Transverse colon (tissue), 4 donors: ENCODE measurements at places on chromosomes 7 and 10. TPM values are rescaled to one million over a fixed set of nuclear protein-coding genes. Genes with fewer than 3 reads are reported as not detected.

GRCh38 chr10:3769556-3769955, 15.5 kb downstream of the KLF6 start:
- DNase-seq: no peak

DNA sequence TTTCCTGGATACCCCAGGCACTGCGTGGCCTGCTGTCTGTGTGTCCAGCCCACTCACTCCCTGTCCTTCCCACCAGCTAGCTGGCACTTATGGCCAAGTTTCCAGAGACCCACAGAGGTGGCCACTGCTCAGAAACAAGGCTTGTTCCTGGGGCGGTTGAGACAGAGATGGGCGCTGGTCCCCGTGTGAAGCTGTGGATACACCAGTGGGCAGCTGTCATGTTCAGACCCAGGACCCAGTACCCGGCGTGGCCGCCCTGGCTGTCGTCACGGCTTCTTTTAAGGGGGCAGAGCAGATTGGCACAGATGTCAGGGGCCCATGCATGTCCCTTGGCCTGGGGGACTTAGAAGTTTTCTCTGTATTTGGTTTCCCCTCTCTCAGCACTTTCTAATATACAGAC, 36.3 kb downstream of the FOXL3 start:
- no peak for DNase-seq

The ASB10 gene
- total RNA-seq: not detected

GRCh38 chr10:79929409-79929904, 19.4 kb downstream of the SFTPD start:
- peak; percentile 83 for DNase-seq

DNA sequence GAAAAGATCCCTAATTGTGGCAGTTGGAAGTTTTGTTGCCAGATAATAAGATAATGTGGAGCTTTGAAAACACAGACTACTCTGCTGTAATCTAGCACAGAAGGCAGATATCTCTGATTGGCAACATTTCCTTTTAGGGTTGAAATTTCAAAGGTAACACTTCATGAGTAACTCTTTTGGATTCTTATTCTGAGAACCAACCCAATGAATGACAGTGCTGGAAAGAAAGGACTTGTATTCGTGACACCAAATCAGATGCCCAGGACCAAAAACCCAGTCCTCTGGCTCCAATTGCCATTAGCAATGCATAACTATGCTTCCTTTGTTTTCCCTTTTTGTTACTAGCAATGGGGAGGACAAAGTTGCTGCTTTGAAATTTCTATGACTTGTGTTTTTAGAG, 41.0 kb upstream of the ELMO1 start:
- DNase-seq: no peak

The GLI3 gene
- total RNA-seq: 3.7 TPM

The PLEKHA8 gene
- 12.7 TPM for total RNA-seq

GRCh38 chr10:86918022-86918471, 39.4 kb downstream of the MMRN2 start:
- no peak for DNase-seq

GRCh38 chr10:17212802-17213221, 11.3 kb upstream of the TRDMT1 start:
- DNase-seq: no peak

GRCh38 chr10:14696821-14697220, 77.9 kb downstream of the FAM107B start:
- DNase-seq: no peak

- no peak for DNase-seq
Observed at GRCh38 chr7:103148131-103148993, 537 bp downstream of the NAPEPLD start.

DNA sequence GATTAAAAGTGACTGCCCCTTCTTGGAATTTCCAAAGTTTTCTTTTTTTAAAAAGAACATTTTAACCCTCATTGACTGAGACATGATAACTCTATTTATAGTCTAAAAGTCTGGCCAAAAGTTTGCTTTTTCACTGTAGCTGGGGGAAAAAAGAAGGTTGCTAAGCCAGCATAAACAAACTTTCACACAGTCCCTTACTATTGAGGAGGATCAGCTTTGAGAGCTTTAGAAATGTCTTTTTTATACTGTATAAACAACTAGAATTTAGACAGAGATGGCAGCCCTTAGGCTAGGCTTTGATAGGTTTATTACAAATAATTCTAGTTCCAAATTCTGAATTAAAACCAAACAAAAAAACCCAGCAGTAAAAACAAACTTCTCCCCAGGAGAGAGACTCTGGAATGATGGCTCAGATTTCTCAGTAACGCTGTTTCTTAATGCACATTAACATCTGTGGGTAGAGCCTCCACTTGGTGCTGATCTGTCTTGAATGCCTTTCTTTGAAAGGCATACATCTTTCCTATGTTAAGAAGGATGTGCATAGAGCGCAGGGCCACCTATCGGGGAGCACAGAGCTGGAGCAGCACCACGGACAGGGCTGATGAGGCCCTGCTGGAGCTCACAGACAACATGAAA, 100.9 kb upstream of the PDLIM1 start:
- no peak for DNase-seq

GRCh38 chr10:112792487-112793201, 157.4 kb upstream of the TCF7L2 start:
- DNase-seq: peak; percentile 70

- DNase-seq: no peak
Observed at GRCh38 chr10:16545116-16545736, 23.5 kb upstream of the C1QL3 start.

DNA sequence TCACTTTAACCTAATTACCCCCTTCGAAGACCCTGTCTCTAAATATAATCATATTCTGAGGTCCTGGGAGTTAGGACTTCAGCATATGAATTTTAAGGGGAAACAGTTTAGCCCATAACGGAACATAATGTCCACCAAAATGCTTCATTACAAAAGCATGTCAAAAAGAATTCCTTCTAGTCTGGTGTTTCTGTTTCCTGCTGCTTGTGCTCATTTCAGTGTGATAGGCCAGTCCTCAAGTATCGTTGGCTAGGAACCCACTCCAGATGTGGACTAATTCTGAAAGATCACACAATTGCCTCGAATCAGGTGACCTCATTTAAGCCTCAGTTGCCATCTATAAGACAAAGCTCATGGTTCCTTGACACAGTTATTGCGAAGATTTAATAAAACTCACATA, 29.6 kb downstream of the INPP5F start:
- DNase-seq: no peak

The HEPACAM2 gene
- total RNA-seq: 10.5 TPM

DNA sequence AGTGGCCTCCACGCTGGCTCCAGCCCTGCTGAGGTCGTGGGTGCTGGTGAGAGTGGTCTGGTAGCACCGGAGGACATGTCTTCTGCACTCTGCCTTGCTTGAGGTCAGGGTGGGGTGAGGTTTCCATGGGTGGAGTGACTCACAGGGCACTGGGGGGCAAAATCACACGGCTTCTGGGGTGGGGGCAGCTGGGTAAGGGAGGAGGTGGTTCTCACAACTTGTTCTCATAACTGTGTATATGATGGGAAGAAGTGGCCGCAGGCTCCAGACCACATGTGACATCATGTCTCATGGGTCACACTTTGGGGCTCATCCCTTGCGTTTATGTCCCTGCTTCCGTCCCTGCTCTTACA, 884 bp upstream of the PRF1 start:
- DNase-seq: no peak

DNA sequence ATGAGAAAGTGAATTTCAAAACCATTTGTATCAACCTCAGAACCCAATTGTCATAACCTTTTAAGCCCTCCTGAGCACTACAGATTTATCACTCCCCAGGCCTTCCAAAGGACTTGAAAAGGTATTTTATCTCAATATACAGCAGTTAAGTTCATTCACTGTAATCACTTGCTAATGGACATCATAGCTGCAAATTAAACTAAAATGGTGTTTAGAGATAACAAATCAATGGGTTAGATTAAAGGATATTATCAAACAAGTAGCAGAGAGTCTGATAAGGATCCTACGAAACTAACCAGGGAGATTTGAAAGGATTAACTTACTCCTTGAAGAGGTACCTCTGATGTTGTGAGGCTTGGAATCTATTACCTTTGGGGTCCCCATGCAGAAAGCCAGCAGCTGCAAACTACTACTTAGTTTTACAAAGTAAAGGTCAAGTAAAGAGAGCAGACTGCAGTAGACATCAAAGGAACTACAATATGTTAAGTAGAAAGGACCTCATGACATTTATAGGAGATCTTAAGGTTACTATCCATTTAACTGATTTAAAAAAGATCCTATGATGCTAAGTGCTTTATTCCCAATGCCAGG, 359.4 kb downstream of the SORCS1 start:
- DNase-seq: no peak

The HECW1 gene
- total RNA-seq: 1.1 TPM

DNA sequence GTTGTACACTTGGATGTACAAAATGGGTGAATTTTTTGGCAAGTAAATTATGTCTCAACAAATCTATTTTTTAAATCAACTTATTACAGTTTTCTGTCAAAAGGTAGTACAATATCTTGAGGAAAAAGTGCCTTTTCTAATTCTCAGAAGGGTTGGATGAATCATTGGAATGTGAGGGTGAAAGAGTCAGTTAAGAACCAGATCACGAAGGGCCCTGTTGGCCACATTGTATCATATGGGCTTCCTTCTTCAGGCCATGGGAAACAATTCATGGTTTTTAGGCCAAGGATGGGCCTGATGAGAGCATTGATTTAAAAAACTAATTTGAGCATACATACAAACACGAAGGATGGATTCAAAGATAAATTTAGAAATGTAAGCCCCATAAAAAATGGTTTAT, 503.7 kb downstream of the TNS3 start:
- no peak for DNase-seq

GRCh38 chr10:441659-442058, 247.8 kb downstream of the DIP2C start:
- DNase-seq: no peak

The OR9A2 gene
- not detected for total RNA-seq

GRCh38 chr10:103069453-103070331, 123.4 kb downstream of the NT5C2 start:
- DNase-seq: peak; percentile 75

DNA sequence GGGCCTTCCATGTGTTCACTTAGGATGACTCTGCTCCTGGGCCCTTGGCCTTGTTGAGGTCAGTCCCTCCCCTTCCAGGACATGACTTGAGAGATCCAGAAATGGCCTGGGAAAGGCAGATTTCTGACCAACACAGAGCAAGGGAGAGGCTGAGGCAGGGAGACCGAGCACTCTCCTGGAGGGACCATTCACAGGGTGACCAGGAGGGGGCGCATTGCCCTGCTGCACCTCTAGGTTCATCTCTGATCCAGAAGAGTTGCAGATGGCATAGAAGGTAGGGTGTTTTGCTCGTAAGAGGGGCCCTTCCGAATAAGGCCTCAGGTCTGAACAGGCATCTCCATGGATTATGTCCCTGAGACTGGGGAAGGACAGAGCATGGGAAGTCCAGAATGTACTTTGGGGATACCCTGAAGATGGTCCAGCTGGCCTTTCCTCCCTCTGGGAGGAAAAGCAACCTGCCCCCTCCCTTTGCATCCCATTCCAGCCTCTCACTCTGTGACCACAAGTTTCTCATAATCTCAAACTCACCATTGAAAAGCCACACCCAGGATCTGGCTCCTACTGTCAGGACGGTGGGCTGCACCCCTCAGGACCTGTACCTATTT, 6.6 kb downstream of the DMBT1 start:
- peak; percentile 30 for DNase-seq

DNA sequence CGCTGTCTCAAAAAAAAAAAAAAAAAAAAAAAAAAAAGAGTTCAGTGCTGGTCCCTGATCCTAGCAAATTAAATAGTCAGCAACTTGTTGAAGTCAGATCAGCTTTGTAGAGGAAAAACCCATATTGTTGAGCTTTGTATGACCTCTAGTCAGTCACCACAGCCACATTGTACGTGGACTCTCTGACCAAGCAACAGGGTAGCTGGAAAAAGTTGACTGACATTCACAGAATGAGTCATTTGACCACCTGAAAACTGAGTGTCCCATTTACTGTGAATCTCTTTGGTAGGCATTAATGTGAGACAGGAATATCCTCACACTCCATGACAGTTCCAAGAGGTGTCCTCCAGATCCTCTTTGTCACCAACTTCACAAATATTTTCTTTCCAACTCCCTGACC, 371.1 kb downstream of the LRRTM3 start:
- DNase-seq: no peak

GRCh38 chr10:86963341-86963919, 4.9 kb upstream of the ADIRF start:
- peak; percentile 1 for DNase-seq

The FEZF1 gene
- not detected for total RNA-seq
